ENCODE measurements at places on chromosomes 7 and 10. TPM values are rescaled to one million over a fixed set of nuclear protein-coding genes. Genes with fewer than 3 reads are reported as not detected.

Gene LEP
- not detected for total RNA-seq

GRCh38 chr7:72430531-72430930 lies 18.4 kb upstream of the CALN1 start:
- DNase-seq = no peak

- no peak for DNase-seq
Measured at GRCh38 chr10:97873569-97873968, 23.9 kb downstream of the GOLGA7B start.

Gene PIK3AP1
- 1.7 TPM for total RNA-seq

Gene SH2D4B
- total RNA-seq = not detected

DNA sequence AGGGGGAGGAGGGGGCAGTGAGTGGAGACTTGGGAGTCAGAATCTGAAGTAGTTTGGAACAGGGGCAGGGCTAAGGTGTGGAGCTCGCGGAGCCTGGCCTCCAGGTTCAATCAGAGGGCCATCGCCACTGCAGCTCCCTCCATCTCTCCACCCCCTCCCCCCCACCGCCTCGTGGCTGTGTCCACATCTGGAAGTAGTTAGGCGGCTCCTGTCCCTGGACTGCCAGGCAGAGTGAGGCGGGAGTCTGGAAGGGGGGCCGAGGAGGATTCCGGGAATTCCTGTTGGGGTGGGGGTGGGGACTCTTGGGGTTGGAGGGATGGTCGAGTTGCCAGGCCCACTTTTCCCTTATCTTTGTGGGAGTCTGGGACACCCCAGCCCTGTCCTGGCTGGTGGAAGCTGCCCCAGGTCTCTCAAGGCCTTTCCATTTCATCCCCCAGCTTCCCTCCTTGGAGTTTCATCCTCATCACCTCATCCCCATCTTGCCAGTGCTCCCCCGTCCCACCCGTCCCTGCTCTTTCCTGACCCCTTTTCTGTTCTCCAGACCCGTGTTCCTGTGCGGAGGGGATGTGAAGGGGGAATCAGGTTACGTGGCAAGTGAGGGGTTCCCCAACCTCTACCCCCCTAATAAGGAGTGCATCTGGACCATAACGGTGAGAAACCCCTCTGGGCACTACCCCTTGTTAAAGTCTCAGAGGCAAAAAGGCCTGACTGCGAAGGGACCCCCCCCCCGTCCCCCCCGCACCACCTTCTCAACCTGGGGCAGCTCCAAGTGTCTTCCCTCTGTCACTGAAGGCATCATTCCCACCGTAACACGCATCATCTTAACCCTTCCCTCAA lies 944 bp downstream of the PCOLCE start:
- DNase-seq = peak; percentile 91

DNA sequence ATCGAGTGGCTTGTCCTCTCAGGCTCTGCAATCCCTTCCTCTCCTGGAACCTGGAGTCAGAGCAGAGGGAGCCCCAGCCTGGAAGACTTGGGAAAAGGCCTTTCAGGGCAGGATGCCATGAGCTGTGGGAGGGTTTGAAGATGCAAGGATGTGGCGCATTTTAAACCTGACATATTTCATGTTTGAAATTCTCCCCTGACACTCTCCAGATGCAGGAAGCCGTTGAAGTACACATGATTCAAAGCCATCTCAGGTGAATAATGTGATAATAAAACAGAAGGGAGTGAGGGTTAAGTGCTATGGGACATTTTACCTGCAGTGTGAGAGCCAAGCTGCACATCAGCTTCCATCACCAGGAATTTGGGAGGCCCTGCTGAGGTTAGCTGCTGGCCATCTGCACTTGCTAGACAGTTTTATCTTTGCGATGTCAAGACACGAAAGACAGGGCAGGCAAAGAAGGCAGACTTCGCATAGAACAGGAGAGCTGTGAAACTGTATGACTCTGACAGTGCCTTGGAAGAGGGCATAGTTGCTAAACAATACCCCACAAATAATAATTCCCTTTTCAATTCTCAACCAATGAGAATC lies 159.1 kb upstream of the GDF10 start:
- DNase-seq = peak; percentile 35

DNA sequence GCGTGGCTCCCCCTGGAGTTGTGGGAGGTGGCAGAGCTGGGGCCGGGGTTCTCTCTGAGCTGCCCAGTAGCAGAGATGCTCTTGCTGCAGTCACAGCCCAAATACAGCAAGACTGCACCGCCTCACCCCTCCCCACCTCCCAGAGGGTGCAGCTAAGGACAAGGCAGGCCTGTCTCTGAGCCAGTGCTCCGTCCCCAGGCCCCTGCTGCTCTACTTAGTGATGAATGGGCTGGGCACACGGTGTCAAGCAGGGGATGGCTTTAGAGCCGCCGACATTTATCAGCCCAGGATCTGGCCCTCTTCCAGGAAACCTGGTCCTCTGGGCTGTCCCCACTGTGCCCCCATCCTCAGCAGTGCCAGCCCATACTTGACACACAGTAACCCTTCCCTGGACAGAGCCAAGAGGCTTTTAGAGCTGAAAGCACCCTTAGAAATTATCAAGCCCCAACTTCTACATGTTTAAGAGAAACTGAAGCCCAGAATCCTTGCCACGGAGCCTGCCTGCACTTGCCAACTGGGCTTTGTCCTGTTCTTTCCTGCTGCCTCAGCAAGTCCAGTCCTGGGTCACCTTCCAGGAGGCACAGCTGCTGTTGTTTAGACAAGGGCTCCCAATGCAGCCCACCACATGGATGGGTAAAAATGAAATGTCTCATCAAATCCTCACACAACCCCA lies 137.1 kb upstream of the UNC5B start:
- peak; percentile 11 for DNase-seq

DNA sequence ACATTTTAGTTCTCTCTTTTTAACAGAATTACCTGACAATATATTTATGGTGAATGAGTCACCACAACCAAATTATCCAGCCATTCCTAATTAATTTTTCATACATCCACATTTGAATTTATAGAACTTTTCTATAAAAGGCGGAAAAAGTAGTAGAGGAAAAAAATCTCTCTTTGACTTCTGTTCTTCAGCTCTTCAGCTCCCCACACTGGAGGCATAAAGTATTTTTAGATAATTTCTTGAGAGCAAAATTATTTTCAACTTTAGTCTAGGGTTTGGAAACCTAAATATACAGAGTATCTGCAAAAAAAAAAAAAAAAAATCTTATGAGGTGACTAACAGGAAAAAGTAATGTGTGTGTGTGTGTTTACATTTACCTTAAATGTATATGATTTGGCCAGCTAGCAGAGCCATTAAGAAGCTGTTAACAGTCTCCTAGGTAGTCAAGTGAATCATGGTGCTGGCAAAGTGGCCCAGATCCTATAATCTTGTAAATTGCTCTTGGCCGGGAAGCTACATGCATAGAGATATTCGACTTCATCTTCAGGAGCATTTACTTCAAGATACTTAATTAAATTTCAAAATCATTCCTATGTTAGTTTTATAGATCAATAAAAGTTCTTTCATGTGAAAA lies 383.1 kb upstream of the STEAP1 start:
- DNase-seq = no peak

DNA sequence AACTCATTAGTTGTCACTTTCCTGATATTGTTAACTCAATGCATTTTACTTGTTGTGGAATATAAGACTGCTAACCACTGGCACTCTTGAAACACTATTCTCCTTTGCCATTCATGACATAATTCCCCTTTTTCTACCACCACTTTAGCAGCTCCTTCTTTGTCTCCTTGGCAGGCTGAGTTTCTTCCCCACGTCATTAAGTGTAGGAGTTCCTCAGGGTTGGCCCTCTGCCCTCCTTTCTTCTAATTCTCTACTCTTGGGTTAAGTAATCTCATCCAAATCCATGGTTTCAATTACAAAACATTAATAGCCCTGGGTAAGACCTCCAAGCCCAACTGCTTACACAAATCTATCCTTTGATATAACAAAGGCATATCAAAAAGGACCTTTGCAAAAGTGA lies 175.1 kb downstream of the HGF start:
- peak; percentile 58 for DNase-seq

DNA sequence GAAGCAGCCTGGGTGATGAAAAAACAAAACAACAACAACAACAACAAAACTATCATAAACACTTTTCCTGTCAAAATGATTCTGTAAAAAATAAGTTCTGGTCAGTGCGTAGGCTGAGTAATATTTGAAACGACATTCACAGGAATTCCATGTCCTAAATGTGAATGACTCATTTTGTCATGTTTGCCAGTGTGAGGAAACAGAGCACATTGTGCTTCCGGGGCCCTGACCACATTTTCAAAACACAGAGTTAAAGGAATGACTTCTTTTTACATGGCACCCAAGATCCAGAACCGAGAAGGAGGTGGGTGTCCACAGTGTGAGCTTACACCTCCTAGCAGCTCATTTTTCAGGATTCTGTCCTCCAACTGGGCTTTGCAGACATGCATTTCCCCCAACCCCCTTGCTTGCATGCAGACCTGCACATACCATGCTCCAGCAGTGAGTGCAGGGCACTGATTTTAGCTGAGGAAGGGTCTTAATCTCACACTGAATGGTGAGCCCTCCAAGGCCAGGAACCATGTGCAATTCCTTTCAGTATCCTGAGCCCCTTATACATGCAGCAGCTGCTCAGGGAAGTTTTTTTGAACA lies 3.0 kb downstream of the CLRN3 start:
- DNase-seq = no peak

- no peak for DNase-seq
Measured at GRCh38 chr10:57716884-57717283, 550.8 kb downstream of the IPMK start.

DNA sequence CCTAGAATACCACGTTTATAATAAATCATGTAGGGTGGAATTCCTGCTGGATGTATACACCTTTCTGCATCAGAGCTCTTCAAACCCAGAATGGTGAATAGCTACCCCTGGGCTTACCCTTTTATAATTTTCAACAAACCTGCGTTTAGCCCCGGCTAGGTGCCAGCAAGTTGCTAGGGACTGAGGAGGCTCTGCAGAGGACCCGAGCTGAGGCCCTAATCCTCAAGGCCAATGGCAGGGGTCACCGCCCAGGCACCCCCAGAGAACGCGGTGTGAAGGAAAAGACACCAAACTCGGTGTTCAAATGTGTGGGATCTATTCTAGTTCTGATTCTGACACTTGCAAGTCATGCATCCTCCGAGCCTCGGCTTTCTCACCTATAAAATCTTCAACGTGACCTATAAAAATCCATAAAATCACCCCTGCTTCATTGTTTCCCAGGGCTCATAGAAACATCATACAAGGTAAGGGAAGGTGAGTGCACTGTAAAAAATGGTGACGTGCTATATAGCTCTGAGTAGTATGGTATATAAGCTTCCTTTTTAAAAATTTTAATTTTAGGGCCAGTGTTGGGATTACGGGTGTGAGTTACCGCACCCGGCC lies 2.5 kb upstream of the ANXA11 start:
- DNase-seq = peak; percentile 48

DNA sequence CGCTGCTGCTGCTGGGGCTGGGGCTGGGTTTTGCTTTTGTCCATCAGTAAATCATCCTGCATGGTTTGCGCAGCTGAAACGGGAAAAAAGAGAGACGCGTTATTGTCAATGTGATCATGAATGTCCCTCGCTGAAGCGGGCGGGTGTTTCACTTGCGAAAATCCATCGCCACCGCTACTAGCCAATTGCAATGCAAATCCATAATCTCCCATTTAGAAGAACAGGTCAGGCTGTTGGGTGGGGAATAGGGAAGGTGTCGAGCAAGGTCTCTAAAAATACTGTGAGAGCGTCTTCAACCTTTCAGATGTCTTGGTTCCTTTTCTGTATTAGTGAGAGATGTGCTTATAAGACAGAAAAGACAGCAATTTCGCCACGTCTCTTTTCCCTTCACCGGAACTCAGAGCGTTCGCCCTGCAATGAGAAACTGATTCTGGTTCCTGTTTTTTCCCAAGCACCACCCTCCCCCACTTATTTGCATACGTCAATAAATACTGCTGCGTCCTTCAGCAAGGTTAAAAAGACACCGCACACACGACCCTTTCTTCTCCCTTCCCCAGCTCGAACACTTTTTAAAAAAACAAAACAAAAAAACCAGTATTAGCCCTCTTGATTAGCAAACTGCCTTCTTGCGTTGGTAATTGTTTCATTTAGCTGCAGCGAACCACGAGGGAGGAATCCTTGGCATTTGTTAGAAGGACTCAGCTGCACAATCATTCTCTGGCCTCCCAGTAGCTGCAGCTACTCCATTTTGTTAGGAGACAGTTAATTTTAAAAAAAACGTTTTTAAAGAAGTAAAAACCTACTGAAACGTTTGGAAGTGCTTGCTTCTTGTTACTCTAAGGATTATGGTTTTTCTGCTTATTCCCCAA lies 50.4 kb downstream of the CPEB3 start:
- peak; percentile 35 for DNase-seq

DNA sequence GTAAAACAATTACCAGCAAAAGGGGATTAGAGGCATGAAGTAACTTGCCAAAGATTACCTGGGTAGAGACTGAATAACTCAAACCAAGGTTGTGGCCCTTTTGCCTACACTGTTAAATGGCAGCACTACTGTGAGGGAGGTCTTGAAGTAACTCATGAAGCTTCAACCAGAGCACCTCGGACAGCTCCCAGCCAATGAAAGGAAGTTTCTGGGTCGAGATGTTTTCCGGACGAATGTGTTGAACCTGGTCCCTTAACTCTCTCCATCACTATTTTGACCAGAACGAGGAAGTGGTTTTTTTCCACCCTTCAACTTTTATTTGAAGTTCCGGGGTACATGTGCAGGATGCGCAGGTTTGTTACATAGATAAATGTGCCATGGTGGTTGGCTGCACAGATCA lies 133.6 kb upstream of the PRKCQ start:
- DNase-seq = no peak

DNA sequence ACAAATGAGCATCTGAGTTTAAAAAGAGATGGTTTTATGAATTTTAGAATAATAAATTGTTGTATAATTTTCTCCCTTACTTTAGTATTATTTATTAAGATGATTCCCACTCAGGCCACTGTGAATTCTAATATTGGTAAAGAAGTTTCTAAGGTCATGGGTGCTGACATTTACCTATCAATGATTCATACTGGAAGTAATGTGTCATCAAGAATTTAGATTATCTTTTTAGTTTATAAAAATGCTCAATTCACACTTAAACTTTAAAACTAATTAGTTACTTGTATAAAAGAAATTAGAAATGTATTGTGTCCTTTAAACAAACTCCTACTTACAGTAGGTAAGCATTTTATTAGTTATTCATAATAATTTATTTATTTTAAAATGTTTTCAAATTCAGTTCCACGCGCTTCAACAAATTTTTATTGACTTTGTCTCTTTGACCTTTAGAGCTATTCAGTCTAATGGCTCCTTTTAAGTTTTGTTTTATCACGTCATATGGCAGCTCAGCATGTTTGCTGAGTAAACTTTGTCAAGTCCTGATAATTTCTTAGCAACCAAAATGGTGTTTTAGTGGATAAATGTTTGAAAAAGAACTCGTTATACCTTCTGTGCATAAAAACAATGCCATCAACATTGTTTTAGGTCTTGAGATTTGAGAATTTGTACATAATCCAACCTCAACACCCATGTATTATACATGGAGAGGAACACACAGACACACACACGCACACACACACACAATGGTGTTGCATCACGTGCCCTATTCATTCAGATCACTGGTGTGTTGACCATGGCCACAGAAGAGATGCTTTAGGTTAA lies 15.1 kb upstream of the MRC1 start:
- DNase-seq = no peak
